ENCODE measurements at places on chromosomes 2 and 18.

GRCh38 chr2:201664334-201664733 is 21.0 kb upstream of the TMEM237 start:
- DNase-seq = no peak

DNA sequence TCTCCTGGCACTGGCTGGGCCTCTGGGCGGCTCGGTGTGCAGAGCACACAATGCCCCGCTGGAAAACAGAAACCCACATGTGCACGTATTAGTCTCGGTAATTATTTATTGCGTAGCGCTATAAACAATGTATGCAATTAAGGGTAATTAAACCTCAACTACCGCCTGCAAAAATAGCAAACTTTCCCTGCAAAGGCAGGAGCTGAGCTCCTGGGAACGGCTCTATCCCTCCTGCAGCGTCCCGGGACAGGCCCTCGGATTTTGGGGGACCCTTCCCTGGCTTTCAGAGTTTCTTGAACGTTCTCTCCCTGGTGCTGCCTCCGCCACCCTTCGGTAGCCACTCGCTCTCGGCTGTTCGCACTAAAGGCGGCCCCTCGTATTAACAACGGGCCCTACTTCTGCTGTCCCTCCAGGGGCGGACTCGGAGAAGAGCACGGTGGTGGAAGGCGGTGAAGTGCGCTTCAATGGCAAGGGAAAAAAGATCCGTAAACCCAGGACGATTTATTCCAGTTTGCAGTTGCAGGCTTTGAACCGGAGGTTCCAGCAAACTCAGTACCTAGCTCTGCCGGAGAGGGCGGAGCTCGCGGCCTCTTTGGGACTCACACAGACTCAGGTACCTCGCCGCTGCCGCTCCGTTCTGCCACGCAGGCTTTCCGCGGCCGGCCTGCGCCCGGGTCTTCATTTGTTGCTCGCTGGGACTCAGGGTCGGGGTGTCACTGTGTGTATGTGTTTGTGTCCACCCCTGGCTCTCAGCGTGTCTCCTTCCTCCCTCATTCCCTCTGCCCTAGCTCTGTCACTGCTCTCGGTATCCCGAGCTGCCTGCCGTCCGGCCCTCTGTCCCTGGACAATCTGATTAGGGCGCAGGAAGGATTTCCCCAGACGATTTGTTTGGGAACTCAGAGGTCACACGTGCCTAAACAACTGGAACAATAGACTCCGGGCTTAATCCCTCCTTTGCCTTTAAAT is 1.2 kb downstream of the DLX1 start:
- DNase-seq = no peak

- no peak for DNase-seq
Measured at GRCh38 chr2:103788389-103788788, 1026.6 kb downstream of the TMEM182 start.

DNA sequence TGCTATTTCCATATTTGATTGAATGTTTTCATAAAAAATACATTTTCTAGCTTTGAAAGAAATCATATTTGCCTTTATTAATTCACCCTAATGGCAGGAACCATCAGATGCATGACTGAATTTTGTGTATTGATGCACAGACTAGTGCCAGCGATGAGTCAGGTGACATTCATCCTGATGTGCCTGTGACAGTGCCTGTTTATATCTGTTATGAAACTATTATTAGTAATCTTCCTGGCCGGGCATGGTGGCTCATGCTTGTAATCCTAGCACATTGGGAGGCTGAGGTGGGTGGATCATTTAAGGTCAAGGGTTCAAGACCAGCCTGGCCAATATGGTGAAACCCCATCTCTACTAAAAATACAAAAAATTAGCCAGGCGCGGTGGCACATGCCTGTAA is 170.0 kb downstream of the TSN start:
- DNase-seq = no peak

DNA sequence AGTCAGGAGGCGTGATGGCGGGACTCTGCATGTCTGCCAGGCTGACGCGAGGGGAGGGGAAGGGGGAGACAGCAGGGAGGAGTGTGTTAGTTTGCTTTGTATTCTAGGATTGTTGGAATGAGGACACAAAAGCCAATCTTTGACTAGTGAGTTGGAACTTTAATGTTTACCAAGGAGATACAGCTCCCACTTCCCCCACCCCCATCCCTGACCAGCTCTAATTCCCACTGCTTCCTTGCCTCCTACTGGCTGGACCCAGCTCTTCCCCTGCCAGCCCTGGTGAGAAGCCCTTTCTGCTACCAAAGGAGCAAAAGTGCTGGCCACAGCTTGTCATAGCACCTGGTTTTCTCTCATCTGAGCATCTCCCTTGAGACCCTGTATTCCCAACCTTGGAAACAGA is 84.5 kb downstream of the CELF4 start:
- no peak for DNase-seq

DNA sequence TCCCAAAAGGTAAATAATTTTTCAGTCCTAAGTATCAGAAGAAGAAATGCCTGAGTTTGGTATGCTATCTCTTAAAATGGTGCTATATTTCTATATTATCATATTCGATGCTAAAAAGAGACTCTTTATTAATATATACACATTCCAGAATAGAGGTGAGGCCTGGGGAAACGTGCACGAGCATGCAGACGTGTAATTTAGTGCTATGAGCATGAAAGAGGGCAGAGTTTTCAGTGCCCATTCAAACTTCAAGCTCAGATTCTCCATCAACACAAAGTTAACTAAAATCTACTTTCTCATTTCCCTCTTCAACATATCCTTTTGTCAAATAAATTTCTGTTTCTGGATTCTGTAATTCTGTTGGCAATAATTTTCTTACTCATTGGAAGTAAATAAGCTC is 5.7 kb upstream of the COBLL1 start:
- DNase-seq = no peak

DNA sequence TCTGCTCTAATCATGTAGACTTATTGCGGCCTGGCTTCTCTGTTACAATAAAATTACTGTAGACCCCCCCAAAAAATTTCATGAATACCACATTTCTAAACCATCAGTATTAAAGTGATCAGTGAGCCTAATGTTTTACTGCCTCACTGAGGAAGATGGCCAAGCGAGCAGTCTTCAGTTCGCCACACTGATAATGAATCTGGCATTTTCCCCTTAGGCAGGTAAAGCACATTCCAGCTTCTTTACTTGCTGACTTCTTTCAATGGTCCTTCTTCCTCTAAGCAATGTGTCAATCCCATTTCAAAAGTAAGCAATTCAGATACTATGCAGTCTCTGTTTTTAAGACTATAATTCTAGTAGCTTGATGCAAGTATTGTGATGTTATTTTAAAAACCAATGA is 137.6 kb downstream of the LAMA1 start:
- no peak for DNase-seq

DNA sequence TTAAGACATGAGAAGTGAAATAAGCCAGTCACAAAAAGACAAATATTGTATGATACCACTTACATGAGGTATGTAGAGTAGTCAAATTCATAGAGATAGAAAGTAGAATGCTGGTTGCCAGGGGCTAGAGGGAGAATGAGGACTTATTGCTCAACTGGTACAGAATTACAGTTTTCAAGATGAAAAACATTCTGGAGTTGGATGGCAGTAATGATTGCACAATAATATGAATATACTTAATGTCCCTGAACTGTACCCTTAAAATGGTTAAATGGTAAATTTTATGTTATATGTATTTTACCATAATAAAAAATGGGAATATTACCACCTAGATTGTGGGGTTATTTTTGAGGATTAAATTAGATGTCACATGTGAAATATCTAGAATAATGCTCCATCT is 341.2 kb downstream of the CLIP4 start:
- no peak for DNase-seq

GRCh38 chr2:218259099-218259961 is 1.5 kb upstream of the GPBAR1 start:
- DNase-seq = no peak

DNA sequence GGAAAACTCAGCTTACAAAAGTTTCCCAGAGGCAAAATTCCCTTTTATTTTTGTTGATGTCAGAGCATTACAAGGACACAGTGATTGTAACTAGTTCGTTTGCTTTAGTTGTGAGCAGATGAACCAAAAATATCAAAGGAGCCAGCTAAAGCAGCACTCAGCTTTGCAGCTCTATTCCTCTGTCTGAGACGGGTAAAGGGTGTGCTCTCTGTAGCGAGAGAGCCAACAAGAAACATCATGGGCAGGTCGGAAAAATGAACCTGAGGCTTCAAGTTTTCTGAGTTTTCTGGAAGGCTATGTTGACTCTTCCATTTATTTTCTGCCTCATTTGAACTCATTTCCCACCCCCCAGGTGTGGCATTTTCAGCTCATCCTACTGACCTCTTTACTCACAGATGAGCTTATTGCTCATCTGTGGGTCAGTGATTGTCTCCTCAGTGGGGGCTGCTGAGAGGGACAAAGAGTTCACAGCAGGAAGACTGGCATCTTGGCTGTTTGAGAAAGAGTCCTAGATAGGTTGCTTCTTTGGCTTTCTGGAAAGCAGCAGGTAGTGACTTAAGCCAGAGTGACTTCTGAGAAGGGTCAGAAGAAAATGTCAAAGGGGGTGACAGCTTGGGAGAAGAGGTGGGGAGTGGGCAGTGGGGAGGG is 66.6 kb upstream of the EPC2 start:
- DNase-seq = no peak

DNA sequence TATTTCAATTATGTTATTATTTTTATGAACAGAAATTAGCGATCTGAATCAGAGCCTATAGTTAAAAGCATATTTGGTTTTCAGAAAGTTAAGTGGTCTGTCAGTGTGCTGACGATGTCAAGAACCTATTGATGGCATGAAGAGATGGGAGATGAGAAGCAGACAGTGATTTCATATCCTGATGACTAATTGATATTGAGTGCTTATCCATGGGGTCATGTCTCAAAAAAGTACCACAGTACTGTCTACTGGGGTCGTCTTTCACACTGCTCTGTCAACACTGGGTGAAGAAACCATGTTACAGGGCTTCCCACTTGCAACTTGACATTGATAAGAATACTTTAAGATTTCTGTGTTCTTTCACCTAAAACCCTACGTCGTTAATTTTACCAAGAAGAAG is 297.1 kb downstream of the AFF3 start:
- DNase-seq = no peak

- DNase-seq = no peak
Measured at GRCh38 chr2:211879323-211879722, 659.3 kb downstream of the ERBB4 start.

DNA sequence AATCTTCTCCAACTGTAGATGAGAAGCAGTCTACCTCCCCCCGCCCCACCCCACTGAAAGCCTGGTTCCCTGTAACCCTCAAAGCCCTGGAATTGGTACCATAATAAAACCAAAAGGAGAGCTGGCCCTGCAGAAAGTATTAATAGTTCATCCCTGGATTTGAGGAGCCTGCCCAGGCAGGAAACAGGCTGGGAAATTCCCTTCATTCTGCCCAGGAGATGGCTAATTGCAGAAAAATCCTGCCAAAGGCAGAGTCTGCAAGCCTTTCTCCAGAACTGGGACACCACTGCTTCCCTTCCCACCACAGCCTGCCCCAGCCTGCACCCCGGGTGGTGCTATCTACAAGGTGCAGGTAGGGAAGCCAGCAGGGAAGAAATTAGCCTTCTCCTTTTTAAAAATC is 16.3 kb downstream of the GKN2 start:
- no peak for DNase-seq

DNA sequence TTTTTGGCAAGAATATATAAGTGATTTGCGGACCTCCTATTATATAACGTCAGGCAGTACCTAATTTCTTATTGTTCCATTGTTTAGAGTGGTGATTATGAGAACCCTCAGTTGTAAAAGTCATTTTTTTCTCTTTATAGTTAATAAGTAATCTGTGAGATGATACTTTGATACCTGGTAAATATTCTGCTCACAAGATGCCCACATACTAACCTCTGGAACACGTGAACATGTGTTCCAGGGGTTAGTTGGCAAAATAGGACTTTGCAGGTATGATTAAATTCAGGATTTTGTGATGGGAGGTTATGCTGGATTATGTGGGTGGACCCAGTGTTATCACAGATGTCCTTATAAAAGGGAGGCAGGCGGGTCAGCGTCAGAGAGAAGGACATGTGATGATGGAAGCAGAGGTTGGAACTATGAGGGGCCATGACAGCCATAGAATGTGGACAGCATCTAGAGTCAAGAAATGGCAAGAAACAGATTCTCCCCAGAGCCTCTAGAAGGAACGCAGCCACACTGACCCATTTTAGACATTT is 16.8 kb downstream of the MAIP1 start:
- DNase-seq = no peak

GRCh38 chr2:56009758-56010458 is 86.3 kb upstream of the EFEMP1 start:
- DNase-seq = no peak

- no peak for DNase-seq
Measured at GRCh38 chr2:101132202-101132601, 19.0 kb downstream of the TBC1D8 start.

- no peak for DNase-seq
Measured at GRCh38 chr18:37452015-37452414, 113.6 kb downstream of the CELF4 start.

- DNase-seq = no peak
Measured at GRCh38 chr2:238059505-238059904, 1.3 kb upstream of the SCLY start.

DNA sequence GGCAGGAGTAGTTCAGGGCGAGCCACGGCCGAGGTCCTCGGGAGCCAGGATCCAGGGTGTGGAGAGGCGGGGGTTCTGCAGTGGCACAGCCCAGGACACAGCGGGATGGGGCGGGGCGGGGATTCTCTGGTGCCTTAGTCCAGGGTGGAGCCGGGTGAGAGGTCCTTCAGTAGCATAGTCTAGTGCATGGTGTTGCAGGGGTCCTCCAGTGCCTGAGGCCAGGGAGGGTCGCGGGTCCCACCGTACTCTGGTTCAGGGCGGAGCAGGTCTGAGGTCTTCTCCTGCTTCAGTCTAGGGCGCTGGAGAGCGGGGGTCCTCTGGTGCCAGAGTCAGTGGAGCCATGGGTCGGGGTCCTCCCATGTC is 131.1 kb downstream of the CCDC74A start:
- DNase-seq = no peak

DNA sequence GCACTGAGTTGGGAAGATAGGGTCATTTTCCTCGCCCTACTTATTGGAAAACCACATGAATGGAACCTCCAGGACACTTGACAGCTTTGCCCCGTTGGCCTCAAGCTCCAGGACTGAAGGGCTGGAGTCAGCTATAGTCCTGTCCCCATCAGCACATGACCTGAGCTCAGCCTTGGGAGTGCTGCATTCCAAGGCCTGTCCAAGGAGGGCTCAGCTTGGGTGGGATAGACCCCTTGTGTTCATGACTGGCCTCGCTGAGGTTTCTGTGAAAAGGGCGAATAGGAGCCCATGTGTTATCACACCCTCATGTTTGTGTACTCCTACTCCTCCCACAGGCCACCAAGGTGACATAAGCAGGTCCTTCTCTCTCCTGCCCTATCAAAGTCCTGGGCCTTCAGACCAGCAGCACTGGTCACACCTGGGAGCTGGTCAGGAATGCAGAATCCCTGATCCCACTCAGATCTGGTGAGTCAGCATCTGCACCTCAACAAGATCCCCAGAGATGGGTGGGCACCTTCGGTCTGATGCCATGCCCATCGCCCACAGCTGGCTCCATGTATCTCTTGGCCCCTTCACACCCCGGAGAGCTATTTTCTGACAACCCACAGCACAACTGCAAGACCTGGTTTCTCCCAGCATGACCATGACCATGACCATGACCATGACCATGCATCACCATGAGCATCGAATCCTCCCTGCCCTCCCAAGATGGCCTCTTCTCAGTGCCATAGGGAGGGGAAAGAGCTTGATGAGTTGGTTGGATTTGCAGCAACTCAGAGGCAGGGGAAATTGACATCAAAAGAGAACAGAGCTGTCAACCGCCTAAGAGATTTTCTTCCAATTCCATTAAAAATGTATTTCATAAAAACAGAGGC is 83.0 kb upstream of the RAB6C start:
- DNase-seq = no peak

- no peak for DNase-seq
Measured at GRCh38 chr2:149652926-149653325, 65.4 kb upstream of the MMADHC start.

GRCh38 chr2:240622531-240623235 is 2.6 kb upstream of the GPR35 start:
- no peak for DNase-seq
